ELR (cell line): ENCODE measurements at places on chromosomes 11 and 22.

DNA sequence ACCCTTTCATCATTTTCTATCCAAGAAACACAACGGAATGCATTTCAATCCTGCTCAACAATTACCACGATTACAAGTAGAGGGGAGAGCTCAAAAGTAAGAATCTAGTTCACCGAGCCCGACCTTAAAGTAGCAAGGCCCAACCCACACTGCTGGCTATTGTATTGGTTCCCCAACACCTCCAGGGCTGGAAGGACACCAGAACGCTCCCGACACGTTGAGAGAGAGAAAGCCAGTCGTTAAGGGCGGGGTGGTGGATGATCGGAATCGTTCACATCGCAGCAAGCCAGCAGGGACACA is 690 bp downstream of the CKAP5 start:
- no peak for DNase-seq

DNA sequence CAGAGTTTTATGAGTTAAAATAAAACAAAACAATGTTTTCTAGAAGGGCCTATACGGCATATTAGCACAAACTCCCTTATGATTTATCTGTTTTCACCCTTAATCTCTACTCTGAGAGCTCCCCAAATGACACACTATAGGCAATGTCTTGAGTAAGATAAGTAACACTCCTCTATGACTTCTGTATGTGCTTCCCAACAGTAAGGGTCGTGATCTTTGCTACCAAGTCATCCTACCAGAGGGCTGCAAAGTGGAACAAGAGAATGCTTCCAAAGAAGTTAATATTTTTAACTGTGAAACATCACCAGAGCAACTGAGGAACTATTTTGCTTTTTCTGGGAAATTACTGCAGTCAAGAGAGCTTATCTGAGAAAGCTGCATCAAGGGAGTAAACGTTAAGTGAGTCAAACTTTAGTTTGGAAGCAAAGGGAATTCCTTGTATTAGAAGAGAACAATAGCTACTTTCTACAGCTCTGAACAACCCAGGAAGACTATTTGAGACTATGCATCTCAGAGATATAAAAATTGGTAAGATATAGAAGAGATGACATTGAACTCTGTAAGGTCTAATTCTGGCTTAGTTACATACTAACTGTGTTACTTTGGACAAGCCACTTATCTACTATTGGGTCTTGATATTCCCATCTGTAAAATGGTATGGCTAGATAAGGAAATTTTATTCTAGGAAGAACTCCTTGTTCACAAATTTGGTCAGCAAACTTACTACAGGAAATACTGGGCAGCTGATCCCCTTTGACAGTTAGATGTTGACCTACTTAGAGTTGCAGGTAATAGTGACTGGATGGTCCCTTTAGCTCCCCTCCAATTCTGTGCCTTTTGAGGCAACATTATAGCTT is 43.7 kb upstream of the CCDC34 start:
- no peak for DNase-seq

- DNase-seq, result peak; percentile 70
These were observed 17.5 kb upstream of the SMIM38 start for GRCh38 chr11:69138265-69138664.

GRCh38 chr22:39722501-39722900 is 151.9 kb downstream of the CACNA1I start:
- no peak for DNase-seq

GRCh38 chr11:43947815-43948214 is 5.4 kb downstream of the C11orf96 start:
- no peak for DNase-seq

DNA sequence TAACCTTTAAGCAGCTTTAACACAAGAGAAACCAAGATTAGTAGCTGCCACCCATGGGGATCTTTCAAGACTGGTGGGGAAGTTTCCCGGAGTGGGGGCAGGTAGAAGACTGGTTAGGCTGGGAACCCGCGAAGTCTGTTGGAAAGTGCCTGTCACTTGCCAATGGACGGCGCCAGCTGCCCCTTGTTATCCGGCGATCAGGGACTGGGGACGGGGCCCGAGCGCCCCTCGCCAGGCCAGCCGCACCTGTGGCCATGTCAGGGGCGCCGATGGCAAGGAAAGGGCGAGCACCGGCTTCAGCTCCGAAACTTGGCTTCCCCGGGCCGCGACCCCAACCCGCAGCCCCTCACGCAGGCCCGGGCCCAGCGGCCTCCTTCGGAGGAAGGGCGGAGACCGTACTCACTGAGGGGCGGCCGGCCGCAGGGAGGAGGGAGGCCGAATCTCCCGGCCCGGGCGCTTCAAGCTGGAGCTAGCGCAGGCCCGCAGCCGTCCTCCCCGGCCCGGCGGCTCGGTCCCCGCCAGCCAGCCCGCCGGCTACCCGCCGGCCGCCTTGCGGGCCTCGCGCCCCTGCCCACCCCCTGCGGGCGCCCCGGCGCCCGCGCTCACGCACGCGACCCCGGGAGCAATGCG is 539 bp downstream of the EIF4ENIF1 start:
- peak; percentile 54 for DNase-seq
